Stimulated activated CD8-positive, alpha-beta memory T cell treated with anti-CD3 and anti-CD28 coated beads, Interleukin-2, amount 100 ng/mL, for 1 hour (primary cell): ENCODE measurements at places on chromosomes 3 and 15.

DNA sequence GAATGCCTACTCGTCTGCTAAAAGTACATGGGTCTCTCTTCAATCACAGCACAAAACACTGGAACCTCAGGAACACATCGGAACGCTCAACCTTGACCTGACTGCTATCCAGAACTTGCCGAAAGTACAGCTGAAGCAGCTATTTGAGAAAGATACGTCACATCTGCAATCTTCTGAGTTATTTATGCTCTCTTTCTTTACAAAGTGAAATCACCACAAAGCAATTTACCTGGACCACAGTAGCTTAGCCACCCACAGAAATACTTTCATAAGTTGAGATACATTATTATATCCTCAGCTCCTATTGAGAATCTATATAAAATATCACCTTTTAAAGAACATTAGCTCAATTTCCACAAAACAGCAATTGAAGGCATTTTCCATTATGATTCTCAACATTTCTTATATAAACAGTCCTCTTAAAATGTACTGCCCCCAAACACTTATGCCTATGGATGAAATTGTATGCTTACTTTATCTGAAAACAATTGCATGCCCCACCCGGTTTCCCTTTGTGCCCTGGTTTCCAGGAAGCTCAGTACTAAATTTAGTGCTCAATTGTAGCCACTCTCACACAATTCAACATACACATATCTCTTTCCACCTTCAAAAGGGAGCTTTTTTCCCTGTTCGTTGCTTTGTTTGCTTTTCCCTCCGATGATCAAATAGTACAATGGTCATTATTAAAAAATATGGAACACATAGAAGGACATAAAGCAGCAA, 31.8 kb downstream of the HEG1 start:
- DNase-seq: no peak

- DNase-seq: no peak
These were observed 30.7 kb upstream of the CBLB start for GRCh38 chr3:105899516-105899915.

GRCh38 chr3:45553469-45553974, 41.0 kb upstream of the LIMD1 start:
- DNase-seq: no peak

- no peak for DNase-seq
These were observed 342.9 kb downstream of the THSD4 start for GRCh38 chr15:71458089-71458660.

- no peak for DNase-seq
These were observed 13.8 kb upstream of the TNFSF10 start for GRCh38 chr3:172536993-172537419.

DNA sequence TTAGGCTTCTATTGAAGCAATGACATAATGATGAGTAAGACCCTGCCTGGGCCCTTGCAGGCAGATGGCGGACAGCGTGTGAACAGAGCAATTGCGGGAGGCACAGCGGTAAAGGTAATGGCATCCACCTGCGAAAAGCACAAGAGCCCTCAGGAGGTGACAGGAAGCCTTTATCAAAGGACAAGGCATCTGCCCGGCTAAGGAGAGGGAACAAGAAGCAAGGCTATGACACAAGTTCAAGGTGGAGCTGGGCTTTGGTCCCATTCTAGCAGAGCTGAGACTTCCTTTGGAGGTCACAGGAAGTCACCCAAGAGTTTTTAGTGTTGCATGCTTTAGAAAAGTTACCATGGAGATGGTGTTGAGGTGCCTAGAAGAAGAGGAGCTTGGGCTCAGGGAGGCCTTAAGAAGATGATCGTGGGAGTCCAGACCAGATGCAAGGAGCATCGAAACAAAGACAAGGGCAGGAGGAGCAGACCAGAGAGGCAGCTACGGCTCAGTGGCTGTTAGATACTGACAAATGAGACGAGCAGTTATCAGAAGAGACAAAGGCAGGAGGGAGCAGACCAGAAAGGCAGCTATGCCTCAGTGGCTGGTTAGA, 34.5 kb downstream of the OSBPL10 start:
- DNase-seq: no peak

- no peak for DNase-seq
These were observed 101.7 kb downstream of the PPP2R3A start for GRCh38 chr3:136067211-136067610.

DNA sequence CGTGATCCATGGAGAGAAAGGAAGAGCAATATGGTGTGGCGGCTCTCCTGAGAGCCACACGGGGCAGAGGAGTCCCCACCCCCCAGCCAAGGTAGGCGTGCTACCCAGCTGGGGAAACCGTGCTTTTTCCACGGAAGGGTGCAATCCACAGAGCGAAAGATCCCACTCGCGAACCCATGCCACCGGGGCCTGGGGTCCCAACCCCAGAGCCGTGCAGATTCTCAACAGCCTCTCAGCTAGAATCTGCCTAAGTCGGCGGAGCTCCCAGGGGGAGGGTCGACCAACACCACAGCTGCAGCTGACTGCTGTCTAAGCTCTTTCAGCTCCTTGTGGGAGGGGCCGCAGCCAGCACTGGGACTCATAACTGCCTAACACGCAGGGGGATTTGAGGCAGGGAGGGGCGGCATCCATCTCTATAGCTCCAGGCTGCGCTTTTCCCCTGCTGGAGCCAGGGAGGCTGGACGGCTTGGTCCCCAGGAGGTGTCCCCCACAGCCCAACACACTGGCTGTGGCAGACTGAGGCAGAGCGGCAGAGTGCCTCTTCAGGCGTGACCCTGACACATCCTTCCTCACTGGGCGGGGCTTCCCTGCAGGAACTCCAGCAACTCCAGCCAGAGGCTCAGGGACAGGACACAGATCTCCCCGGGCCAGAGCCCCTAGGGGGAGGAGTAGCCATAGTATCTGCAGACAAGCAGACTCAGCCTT, 107.6 kb upstream of the ZBTB20 start:
- DNase-seq: no peak

- no peak for DNase-seq
These were observed 1034.4 kb downstream of the TUSC7 start for GRCh38 chr3:117743993-117744392.

DNA sequence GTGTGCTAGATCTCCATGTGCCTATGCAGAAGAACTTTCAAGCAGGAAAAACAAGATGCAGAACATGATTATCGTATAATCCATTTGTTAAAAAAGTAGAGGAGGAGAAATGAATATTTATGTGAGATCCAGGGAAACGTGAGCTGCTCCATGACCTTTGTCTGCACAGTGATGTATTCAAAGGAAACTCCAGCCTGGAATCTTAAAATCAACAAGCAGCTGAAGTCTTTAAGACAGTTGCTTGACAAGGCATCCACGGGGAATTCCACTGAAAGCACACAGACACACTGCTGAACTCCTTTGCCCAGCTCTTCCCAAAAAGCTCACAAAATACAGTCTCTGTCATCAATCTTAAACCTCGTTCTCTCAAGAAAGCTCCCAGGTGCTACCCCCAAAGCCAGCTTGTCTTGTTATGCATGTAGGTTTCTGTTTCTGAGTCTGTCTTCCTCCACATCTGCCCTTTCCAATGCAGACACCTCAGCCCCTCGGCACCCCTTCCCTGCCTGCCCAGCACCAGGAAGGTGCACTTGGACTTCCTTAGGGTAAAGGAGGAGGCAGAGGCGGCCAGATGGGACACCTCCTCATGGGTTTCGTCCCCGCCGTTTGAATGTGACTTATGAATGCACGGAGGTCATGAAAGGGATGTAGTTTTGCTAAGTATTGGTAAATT, 28.7 kb downstream of the LRRK1 start:
- no peak for DNase-seq

GRCh38 chr3:10223676-10224639, 24.3 kb upstream of the TATDN2 start:
- no peak for DNase-seq

GRCh38 chr3:136106101-136106500, 90.0 kb downstream of the MSL2 start:
- no peak for DNase-seq

DNA sequence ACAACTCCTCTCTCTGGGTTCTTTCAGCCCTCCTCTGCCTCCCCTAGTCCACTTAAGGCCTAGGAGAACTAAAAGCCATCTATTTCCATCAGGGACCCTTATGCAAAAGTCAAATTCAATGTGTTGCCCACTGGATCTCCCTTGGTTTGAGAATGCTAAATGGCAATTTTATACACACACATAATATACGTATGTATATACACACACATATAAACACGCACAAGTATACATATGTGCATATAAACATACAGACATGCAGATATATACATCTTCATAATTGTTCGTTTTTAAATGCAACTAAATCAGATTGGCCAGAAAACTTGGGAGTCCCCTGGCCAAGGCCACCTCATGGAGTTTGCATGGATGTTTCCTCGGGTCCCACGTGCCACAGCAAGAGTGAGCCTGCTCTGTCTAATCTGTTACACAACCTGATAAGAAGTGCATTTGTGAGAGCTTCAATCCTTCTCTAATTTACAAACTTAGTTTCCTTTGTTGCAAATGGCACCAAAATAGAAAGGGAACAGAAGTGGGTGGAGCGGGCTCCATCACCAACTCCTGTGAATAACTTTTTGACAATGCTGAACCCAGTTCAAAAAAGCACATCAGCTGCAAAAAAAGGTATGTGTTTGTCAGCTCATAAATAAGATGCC, 84.2 kb downstream of the FOXP1 start:
- no peak for DNase-seq

DNA sequence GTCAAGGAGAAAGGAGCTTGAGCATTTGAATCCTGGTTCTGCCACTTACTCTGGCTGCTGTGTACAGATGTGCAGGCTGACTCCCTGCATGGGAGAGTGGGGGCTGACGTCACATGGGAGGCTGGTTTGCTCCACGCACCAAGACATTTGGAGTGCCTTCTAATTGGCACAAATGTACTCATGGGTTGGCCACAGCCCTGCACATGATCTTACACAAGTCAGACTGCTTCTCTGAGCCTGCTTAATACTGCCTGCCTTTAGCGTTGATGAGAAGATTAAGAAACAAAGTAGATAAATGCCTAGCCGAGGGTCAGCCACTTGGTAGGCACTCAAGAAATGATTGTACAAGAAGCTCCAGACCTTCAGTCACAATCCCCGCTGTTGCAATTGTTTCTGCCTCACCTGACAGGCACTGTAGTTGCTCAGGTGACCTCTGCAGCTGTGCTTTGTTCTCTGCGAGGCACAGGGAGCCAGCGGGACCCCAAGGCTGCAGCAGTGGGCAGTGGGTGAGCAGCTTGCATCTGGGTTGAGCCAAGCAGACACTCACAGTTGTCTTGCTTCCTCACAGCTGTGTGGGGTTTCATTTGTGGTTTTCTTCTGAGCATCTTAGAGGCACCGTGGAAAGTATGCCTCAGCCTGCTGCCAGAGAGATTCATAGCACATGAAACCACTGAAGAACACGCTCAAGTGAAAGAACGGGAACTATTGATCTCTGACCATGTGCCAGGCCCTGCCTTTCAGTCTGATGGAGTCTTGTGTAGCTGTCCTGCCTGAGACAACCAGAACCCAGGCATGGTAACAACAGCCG, 33.1 kb downstream of the GRK7 start:
- DNase-seq: peak; percentile 60

- DNase-seq: no peak
These were observed 589 bp upstream of the MAPKBP1 start for GRCh38 chr15:41773729-41774061.

DNA sequence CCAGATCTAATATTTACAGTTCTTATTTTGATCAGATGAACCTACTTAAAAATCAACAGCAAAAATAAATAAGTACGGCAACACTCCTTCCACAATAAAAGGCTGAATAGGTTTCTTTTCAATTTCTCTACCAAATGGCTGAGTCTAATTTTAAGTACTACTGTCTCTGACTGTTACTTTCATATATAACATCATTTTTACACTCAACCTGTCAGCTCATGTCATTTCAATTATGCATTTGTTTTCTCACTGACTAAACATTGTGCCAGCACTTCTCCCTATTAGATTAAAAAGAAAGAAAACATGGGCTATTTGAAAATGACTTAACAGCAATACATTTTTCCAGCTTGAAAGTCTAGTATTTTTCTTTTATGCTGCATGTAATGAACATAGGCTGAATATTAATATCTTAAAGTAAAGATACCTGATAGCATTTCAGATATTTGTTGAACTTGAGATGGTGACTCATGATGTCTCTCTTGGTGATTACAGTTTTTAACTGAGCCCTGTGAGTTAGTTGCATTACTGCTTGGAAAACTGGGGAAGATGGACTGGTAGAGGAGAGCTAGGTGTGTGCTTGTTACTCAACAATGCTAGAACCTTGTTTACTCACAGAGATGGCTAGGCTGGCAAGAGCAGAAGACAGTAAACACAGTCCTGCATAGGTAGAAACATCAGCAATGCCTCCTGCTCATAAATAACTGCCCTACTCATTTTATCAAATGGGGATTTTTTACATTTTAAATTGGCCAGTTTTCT, 73.9 kb downstream of the PEX5L start:
- no peak for DNase-seq

- DNase-seq: no peak
These were observed 2.8 kb downstream of the TMEM115 start for GRCh38 chr3:50356553-50356952.

DNA sequence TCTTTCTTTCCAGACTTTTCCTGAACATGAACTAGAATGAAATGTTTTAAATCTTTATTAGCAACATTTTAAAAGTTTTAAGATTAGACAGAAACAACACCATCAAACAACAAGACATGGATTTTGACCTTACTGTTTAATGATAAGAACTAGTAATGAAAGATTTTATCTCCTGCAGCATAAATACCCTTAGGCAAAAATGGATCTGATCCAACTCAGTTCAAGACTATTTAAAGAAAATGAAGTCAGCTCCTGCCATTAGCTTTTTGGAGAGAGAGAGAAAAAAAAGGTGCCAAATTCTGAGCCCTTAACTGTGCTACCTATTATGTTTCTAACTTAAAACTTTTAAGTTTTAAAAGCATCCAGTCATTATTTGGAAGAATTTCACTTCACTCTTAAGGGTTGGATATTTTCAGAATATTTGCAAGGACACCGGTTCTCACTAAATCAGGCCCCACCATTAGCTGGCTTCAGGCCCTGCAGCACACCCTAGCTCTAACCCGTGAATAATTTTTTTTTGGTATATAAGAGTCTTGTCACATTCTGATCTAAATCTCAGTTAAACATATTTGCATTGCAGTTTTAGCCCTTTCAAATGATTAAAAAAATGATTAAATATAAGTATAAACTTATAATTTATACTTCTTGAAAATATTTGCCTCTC, 60.0 kb downstream of the NR1I2 start:
- no peak for DNase-seq

GRCh38 chr3:18988614-18989229, 159.6 kb upstream of the KCNH8 start:
- DNase-seq: no peak

DNA sequence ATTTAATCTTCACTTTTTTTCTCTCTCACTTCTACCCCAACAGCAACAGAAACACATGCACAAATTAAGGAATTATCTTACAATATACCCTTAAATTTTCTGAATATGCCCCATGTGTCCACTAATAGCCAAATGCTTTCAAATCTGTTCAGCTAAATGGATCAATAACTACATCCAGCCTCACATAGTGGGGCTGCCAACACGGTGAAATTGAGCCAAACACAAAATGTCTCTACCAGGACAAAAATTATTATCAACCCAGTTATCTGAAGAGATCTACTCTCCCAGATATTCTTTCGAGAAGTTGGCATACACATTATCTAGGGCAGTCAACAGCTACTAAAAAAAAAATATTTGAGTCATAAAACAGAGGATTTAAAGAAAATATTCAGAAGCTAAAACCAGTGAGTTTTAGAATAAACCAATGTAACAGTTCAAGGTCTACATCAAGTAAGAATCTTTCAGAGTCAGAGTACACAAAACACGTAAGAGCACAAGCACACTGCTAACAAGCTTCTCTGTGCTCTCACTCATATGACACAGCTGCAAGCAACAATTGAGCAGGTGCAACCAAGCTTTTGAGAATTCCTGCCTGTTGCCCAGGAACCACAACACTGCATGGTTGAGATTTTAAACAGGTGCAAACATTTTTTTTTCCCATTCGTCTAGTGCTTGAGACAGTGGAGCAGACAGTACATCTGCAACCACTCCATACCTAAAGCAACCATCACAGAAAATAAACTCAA, 247.7 kb downstream of the ZBTB20 start:
- no peak for DNase-seq
